ENCODE measurements at places on chromosomes 2 and 18.

DNA sequence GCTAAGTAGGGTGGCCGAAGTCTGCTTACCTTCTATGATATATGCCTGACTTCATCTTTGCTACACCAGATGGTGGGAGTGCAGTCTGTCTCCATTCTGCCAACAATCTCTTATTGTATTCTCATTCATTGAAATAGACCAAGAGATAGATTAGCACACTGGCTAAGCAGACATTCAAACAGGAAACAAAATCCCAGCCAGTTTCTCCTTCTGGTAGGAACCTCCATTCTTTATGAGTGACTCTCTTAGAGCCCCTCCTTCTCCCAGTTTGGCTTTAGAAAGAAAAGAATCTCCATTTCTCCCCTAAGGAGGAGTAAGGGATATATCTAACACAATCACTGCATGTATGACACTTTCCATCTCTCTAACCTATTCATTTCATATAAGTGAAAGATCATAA, 118.9 kb upstream of the COL5A2 start:
- DNase-seq, result no peak

DNA sequence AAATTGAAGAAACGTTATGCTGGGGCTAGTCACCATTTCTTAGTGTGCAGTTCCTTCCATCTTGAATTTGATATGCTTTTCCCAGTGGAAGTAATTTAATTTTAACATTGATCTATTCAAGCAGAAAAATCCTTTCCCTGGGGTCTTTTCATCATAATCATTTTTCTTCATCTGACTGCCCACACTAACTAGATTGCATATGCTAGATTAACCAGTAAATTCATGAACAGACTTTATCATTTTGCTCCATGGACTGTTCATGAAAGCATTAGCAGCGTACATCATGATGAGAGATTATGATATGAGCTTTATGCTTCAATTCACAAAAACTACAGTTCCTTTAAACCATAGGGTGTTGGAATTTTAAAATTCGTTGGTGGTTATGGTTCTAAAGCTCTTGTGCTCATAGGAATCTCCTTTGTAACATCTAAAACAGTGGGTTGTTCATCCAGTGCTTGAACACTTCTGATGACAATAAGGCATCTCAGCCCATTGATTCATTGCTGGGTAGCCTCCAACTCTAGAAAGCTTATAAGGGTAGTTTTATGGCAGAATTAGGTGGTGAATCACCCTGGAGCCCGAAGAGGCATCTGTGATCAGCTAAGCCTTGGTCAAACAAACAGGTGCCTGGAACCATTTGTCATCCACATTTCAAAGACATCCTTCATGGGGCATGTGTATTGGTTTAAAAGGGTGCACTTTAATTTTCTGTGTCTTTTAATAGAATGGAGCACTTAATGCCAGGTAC, 77.2 kb upstream of the NDUFV2 start:
- DNase-seq, result no peak

- DNase-seq, result peak; percentile 39
These were observed 21.9 kb upstream of the MCFD2 start for GRCh38 chr2:46937471-46937901.

GRCh38 chr18:63083555-63083954, 236.0 kb downstream of the BCL2 start:
- DNase-seq, result no peak

DNA sequence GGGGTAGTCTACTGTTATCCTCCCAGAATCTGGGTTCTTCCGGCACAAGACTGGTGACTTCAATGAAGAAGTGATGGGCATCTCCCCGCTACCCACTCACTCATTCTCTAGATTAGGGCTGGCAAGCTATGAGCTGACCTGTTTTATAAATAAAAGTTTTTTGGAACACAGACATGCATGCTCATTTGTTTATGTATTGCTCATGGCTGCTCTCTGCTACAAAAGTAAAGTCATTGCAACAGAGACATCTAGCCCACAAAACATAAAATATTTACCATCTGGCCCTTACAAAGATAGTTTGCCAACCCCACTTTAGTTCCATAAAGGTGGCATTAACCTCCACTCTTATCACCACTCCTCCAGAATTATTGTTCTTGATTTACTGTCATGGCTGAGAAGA, 39.1 kb upstream of the SPATS2L start:
- no peak for DNase-seq

DNA sequence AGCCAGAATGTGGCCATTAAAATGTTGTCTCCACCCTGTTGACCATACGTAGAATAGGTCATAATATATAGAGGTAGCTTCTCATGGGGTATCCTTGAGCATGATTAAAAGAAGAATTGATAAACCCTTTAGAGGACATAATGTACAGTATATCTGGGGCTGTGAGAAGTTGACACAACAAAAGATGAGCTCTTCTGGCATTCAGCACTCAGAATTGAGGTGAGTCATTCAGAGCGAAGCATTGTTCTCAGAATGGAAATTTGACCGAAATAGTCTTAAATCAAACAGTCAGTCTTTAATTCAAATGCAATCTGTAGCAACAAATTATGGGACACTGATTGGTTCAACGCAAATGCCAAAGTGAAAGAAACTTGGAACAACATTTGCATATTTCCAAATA, 47.3 kb downstream of the CTAGE1 start:
- no peak for DNase-seq

GRCh38 chr2:192471982-192472381, 277.2 kb upstream of the TMEFF2 start:
- DNase-seq, result no peak

DNA sequence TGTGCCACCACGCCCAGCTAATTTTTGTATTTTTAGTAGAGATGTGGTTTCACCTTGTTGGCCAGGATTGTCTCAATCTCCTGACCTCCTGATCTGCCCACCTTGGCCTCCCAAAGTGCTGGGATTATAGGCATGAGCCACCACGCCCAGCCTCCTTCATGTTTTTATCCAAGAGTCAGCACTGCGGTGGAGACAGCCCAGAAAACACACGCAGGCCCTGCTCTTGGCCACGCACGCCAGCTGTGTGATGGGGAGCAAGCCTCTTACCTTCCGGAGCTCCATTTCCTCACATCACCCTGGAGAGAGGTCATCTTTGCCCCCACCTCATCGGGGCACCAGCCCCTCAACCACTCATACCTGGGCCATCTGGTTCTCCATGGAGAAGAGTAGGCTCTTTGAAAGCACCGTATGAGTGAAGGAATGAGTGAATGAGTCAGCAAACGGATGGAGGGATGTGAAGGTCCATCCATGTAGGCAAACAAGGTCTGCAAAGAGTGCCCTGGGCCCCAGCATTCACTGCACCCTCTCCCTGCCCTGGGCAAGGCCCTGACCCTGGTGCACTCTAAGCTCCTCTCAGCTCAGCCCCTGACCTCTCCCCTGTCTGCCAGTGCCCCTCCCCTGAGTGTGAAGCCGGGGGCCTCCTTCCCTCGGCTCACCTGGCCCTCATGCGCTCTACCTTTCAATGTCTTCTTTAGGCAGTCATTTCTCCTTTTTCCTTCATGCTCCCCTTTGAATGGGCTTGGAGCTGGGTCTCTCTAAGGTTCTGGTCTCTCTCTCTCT, 7.4 kb downstream of the GYPC start:
- no peak for DNase-seq

GRCh38 chr2:24354395-24354794, 5.9 kb downstream of the ITSN2 start:
- no peak for DNase-seq

DNA sequence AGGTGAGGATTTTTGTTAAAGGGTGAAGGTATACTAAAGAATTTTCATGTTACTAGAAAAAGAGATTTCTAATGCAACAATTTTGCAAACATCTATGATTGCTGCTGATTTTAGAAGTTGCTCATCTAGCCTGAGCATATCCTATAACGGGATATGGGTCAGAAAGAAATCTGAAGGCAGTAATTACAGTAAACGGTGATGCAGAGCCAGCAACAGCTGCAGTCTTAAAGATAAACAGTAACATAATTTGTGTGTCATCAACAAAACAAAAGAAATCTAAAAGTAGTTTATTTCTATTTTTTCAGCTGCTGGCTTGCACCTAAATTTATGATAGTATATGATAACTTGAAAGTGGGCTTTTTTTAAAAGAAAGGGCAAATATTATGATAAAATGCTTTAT, 215.7 kb downstream of the SLC4A10 start:
- DNase-seq, result no peak

DNA sequence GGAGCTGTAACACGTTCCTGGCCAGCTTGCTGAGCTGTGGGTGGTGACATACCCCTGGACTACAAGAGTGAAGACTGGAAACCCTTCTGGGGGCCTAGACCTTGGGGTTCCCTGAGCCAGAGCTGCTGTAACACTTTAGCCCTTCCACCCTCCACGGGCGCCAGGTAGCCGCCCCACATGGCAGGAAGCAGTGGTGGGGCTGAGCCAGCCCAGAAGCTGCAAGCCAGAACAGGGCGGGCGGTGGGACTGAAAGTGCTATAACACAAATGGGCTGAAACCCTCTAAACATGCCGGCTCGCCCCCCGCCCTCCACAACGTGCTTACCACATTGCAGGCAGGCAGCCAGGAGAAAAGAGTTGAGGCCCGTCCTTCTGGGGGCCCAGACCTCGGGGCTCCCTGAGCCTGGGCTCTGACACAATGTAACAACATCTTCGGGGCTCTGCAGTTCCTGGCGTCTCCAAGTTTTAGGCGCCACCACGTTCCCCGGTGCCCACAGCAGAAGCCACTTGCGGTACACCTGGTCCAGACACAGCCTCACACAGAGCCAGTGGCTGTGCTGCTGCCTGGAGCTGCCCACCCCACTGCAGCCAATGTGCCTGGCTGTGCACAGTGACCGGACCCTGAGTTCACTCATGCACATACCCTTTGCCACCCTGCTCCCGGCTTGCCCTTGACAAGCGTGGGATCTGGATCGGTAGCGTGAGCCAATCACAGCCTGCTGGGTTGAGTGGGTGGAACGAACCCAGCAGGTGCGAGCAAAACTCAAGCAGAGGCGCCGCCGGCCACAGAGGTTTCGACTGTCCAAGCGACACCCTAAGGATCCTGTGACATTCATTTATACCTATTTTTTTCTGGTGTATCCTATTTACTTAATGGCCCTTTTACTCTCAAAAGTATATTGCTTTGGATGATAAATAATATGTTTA, 127.4 kb upstream of the FHL2 start:
- no peak for DNase-seq

DNA sequence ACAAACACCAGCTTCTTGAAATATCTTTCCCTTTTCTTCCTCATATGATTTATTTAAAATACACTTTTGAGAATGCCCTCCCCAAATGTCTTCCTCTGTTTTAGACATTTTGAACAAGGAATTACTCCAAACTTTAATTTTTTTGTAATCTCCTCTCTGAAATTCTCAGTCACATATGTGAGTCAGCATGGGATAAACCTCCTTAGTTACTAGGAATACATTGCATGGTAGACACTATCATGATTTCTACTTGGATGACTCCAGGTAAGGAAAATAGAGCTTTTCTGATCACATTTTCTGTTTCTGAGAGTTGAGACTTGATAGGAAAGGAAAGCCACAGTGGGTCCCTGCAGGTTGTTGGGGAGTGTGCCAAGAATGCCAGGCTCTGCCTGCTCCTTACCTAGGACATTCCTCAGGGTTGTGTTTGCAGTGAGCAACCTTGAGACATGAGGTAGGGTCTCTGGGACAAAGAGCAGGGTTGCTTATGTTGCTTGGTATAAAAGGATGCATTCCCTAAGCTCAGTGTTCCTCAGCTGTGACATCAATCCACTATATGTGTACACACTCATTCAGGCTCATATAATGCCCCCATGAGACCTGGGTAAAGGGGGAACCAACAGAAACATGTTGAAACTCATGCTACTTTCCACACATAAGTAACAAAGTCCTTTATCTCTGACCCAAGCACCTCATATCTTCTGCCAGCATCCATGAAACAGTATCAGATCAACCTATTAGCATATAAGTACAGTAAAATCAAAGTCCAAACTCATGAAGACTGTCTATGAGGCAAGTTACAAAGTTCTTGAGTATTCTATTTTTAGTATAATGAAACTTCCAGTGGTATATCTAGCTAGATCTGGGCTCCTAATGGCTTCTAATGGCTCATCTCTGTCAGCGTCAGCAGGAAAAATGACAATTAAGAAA, 112.8 kb upstream of the SCN1A start:
- no peak for DNase-seq

GRCh38 chr2:28821295-28821958, 10.8 kb downstream of the SPDYA start:
- peak; percentile 82 for DNase-seq

DNA sequence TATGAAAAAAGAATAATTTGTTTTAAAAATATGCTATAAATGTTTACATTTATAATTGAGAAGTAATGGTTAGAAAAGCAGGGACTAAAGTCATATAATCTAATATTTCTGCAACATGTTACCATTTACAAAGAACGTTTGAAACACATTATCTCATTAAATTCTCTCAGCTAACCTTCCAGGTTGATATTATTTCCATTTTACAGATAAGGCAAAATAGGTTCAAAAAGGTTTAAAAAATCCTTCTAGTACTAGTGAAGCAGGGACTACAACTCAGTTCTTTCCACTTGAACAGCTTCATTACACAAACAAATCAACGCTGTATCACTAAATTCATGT, 875 bp downstream of the FASTKD1 start:
- DNase-seq, result no peak

GRCh38 chr2:204415406-204416181, 129.7 kb upstream of the PARD3B start:
- no peak for DNase-seq

DNA sequence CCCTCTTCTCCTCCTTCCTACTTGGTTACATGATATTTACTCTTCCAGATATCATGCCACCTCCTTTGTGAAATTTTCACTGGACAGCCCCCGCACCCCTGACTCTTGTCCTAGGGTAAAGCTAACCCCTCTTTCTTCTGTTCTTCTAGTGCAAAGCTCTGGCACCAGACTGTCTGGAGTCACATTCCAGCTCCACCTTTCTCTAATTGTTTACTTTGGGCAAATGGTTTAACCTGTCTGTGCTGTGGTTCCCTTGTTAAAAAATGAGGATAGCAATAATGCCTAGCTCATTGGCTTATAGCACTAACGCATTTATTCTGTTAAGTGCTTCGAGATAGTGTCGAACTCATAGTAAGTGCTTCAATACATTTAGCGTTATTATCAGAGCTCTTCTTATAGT, 306.2 kb downstream of the ALK start:
- DNase-seq, result no peak

GRCh38 chr2:58594175-58594574, 353.1 kb upstream of the FANCL start:
- no peak for DNase-seq

GRCh38 chr2:9965119-9965822, 13.8 kb downstream of the GRHL1 start:
- DNase-seq, result peak; percentile 27

- DNase-seq, result no peak
These were observed 548.5 kb downstream of the SLC4A3 start for GRCh38 chr2:220175967-220176366.

- no peak for DNase-seq
These were observed 87.2 kb downstream of the LPIN1 start for GRCh38 chr2:11833601-11834000.

- no peak for DNase-seq
These were observed 62.2 kb downstream of the RBMS1 start for GRCh38 chr2:160431441-160431840.
